Mesenteric fat pad (tissue), 1 donor: ENCODE measurements at places on chromosomes 6 and 20. TPM values are rescaled to one million over a fixed set of nuclear protein-coding genes. Genes with fewer than 3 reads are reported as not detected.

The EFCAB8 gene
- 0.39 TPM for total RNA-seq

The PSORS1C1 gene
- 0.45 TPM for total RNA-seq

The CASS4 gene
- total RNA-seq = 3.1 TPM

The MAP7 gene
- total RNA-seq = 5.2 TPM

The SEMG1 gene
- total RNA-seq = not detected

The OTOR gene
- total RNA-seq = not detected

The FAM83C gene
- not detected for total RNA-seq

The CD109 gene
- 10.8 TPM for total RNA-seq

The MAPK13 gene
- total RNA-seq = 12.2 TPM

The SOX12 gene
- 8.5 TPM for total RNA-seq

The DEFB124 gene
- total RNA-seq = 1.7 TPM

The NRSN1 gene
- total RNA-seq = not detected

DNA sequence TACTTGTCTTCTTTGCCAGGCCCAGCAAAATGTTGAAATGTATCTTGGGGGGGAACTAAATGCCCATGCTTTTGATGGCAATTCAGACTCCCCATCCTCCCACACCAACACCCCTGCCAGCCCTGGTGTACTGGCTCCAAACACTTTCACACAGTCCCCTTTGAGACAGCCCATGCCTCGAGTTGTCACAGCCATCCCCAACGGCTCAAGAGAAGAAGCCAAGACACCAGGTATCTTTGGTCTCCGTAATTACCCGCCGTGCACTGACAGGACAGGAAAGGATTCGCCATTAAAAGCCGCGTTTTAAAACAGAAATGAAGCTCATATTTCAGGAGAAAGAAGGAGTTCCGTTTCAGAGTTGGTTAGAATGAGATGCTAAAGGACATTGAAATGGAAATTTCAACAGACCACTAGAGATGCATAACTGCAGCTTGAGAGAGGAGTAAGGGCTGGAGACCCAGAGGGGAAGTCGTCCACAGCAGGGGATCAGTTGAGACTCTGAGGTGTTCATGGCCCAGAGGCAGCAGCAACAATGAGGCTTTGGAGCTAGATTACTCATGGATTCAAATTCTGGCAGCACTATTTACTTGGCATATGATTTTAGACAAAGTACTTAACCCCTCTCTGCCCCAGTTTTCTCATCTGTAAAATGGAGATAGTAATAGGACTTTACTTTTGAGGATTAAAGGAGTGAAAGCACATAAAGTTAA is 63.5 kb upstream of the ADGRF1 start:
- DNase-seq = no peak

DNA sequence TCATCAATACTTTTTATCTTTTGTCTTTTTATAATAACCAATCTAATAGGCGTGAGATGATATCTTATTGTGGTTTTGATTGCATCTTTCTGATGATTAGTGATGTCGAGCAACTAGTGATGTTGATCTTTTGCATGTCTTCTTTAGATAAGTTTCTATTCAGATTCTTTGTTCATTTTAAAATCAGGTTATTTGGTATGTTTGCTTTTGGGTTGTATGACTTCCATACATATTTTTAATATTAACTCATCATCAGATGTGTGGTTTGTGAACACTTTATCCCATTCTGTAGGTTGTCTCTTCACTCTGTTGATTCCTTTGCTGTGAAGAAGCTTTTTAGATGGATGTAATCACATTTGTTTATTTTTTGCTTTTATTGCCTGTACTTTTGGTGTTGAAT is 295.8 kb downstream of the BCKDHB start:
- no peak for DNase-seq

- no peak for DNase-seq
Measured at GRCh38 chr6:14713966-14714631, 531.8 kb upstream of the JARID2 start.

- DNase-seq = no peak
Measured at GRCh38 chr6:123638865-123639264, 2.1 kb upstream of the TRDN start.

DNA sequence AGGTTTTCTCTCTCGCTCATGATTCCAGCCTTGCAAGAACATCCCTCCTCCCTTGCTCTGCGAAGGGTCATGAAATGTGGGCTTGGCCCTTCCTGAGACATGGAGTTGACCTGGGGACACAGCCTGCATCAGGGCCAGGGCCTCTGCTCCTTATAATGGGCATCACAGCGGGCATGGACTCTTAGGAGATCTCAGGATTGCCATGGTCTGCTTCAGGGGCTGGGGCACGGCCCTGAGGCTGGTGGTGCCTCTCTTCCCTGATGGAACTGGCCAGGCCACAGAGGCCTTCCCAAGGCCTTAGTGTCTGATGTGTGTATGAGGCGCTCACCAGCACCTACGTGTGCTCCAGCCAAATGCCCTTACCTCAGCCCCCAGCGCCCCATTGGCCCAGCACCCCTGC is 23.9 kb downstream of the ENTPD6 start:
- DNase-seq = peak; percentile 64

DNA sequence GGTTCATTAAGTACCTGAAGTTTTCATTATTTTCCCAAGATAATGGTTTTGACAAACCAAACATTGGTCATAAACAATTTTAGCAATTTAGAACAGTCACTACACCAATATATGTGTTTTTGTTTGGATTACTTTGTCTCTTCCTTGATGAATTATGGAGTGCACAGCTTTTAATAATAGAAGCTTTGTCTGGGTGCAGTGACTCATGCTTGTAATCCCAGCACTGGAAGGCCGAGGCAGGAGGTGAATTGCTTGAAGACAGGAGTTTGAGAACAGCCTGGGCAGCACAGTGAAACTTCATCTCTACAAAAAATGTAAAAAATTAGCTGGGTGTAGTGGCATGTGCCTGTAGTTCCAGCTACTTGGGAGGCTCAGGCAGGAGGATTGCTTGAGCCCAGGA is 89.4 kb upstream of the ANKEF1 start:
- no peak for DNase-seq

DNA sequence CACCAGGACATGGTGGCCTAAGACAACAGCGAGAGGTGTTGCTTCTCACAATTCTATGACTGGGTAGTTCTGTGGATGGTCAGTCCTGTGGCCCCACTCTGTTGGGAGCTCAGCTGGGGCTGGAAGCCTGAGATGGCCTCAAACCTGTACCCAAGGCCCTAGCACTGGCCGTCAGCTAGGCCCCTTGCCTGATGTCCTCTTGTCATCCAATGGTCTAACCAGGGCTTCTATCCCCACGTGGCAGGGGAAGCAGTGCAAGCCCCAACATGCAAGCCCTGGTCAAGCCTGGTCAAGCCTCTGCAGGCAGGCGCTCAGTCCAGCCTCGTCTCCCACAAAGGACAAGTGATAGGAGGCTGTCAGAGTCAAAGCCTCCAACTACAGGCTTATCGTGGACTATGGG is 196.5 kb upstream of the CST7 start:
- DNase-seq = no peak

DNA sequence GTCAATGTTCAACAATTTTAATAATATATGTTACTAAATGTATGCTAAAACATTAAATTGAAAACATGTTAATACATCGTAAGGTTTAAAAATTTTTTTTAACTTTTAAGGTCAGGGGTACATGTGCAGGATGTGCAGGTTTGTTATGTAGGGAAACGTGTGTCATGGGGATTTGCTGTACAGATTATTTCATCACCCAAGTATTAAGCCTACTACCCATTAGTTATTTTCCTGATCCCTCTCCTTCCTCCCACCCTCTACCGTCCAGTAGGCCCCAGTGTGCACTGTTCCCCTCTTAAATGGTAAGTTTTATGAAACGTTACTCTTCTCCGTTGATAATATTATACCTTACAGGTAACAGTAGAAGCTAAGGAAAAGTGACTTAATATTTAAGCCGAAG is 15.8 kb downstream of the PDE7B start:
- DNase-seq = no peak

GRCh38 chr6:23307516-23307915 is 738.1 kb downstream of the HDGFL1 start:
- DNase-seq = no peak

GRCh38 chr6:138580040-138580439 is 80.7 kb upstream of the NHSL1 start:
- DNase-seq = no peak

GRCh38 chr20:2285613-2286012 is 10.2 kb upstream of the TGM3 start:
- no peak for DNase-seq

- no peak for DNase-seq
Measured at GRCh38 chr20:1805816-1806215, 89.4 kb upstream of the SIRPA start.

DNA sequence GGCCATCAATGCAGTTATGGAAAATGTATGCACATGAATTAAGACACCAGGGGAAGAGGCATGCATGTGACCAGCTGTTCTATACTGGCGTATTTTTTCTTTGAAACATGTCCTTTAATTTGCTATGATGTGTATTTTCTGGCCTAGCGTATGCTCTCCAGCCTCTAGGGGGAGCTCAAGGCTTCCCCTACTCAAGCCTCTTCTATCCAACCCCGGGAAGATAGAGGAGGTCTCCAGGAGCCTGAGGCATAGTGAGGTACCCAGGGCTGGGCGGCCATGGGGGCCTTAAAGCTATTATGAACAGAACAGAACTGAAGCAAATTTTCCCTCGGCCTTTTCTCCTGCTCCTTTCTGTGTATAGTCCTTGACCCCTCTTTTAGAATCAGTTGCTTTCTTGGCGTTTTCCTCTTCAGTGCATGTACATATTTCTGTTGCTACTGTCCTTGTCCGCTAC is 528.9 kb downstream of the MAFB start:
- DNase-seq = no peak

GRCh38 chr20:9160757-9161156 is 91.9 kb downstream of the PLCB4 start:
- no peak for DNase-seq

DNA sequence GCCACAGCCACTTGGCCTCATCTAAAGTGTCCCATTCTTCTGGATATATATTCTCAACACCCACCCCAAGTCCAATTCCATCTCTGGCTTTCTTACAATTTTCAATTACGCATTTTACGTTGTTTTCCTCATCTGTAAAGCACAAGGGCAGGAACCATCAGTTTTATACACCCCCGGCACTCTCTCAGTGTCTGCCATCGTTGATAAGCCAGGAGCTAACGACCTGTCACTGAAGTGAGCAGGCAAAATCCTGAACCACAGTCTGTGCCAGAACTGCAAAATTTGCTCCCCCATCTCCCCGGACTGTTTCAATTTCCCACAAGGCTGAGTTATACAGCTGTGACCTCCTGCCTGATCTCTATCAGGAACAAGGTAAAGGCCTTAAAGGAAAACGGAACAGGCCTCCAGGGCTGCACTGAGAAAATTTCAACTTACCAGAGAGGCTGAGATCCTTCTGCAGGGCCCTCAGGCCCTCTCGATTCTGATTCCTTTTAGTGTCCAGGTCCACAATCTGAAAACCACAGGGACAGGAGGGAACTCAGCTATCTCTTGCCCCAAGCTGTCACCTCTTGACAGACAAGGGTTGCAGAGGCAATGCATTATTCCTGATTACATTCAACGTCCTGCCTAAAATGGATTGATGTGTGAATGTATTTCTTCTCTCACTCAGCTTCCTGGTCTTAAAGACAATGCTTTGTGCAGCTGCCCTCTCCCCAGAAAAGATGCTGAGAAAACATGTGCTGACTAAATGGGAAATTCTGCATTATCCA is 1.8 kb downstream of the PDRG1 start:
- DNase-seq = no peak

- no peak for DNase-seq
Measured at GRCh38 chr20:50918403-50918802, 12.8 kb downstream of the ADNP start.

DNA sequence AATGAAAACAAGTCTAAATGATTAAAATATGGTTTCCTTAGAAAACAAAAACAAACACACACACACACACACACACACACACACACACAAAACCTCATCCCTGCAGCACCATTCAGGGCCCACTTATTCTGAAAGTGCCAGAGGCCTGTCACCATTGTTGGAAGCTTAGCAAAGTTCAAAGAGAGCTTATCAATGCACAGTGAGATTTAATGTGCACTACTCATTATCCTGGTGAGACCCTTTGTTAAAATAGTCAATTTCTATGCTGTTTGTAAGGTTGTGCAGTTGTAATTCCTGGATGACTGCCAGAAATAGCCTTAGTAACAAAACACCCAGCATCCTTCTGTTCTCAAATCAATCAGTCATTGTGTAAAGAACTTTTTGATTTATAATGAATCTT is 482.9 kb downstream of the GRIK2 start:
- DNase-seq = no peak

- no peak for DNase-seq
Measured at GRCh38 chr20:43681991-43682410, 15.1 kb downstream of the MYBL2 start.

DNA sequence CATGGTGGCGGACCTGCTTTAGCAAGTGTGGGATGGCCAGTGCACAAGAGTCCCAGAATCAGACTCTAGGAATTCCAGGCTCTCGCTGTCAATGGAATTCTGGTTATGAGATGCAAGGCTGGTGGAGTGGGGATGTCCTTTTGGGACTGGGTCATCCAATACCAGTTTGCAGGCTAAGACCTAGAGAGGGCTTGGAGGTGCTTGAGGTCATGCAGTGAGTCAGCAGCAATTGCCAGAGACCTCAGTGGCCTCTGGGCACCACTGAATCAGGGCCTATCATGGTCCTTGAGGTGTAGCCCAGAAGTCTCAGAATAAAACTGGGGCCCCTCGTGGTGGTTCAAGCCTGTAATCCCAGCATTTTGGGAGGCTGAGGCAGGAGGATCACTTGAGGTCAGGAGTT is 1.4 kb upstream of the SCRT2 start:
- no peak for DNase-seq

- DNase-seq = no peak
Measured at GRCh38 chr6:2891768-2892170, 11.3 kb downstream of the SERPINB9 start.

GRCh38 chr20:25389401-25389857 is 1.2 kb downstream of the ABHD12 start:
- DNase-seq = no peak

GRCh38 chr6:33192671-33193602 is 670 bp upstream of the COL11A2 start:
- no peak for DNase-seq

DNA sequence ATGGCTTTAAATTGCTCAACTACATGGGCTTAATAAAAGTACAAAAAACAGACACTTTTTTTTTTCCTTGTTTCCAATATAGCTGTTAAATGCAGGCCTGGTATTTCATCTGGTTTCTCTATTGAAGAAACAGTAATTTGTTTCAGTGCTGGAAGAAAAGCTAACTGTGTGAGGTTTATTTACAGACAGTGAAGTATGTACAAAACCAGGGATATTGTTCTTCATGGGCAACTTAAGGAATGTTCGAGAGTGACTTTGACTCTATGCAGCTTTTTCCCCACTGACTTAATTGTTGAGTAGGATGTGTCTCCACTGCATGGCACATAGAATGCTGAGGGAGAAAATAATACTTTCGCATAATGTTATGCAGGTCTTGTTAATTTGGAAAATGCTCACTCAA is 31.0 kb upstream of the PRL start:
- no peak for DNase-seq

GRCh38 chr20:19784511-19785172 is 26.6 kb downstream of the RIN2 start:
- no peak for DNase-seq

GRCh38 chr6:163098827-163099479 is 315.6 kb upstream of the QKI start:
- no peak for DNase-seq

GRCh38 chr6:52543729-52544601 is 32.9 kb downstream of the TRAM2 start:
- peak; percentile 60 for DNase-seq

GRCh38 chr6:26024651-26025046 is 62.0 kb downstream of the TRIM38 start:
- no peak for DNase-seq
